Activated T-cell treated with anti-CD3 and anti-CD28 coated beads for 4 hours (primary cell): ENCODE measurements at places on chromosomes 5 and 9.
A peak's percentile ranks its signal among the peaks of the same experiment; 100 is the strongest.

GRCh38 chr5:17951392-17952169, 317.3 kb downstream of the TAF11L14 start:
- no peak for DNase-seq

GRCh38 chr5:75509956-75510355, 1.5 kb downstream of the CERT1 start:
- no peak for DNase-seq

GRCh38 chr5:82538339-82539034, 260.3 kb upstream of the RPS23 start:
- DNase-seq = no peak

- no peak for DNase-seq
Measured at GRCh38 chr9:8456344-8456743, 656.8 kb upstream of the DMAC1 start.

GRCh38 chr5:153490118-153491037, at the start of gene GRIA1:
Gene GRIA1, plus strand, starts transcription at chr5:153490670.
- no peak for DNase-seq

DNA sequence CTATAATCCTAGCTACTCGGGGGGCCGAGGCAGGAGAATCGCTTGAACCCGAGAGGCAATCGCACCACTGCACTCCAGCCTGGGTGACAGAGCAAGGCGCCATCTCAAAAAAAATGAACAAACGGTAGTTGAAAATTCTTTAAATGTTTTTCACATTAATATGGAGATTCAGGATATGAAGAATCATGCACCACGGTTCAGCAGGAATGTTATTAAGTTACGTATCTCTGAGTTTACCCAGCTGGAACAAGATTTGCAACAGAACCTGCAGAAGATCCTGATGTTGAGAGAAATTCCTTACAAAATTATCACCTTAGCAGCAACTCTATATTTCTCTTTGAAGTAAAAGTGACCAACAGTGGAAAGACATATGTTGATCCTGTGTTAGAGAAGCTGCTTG, 10.0 kb downstream of the PCDHGA12 start:
- DNase-seq = no peak

GRCh38 chr5:33867241-33867640, 24.5 kb downstream of the ADAMTS12 start:
- DNase-seq = no peak

- DNase-seq = no peak
Measured at GRCh38 chr5:113170707-113171106, 194.1 kb downstream of the DCP2 start.

GRCh38 chr5:59517926-59518585, 375.5 kb downstream of the PDE4D start:
- DNase-seq = no peak

GRCh38 chr9:22129133-22129532, 120.0 kb upstream of the CDKN2B start:
- DNase-seq = no peak

GRCh38 chr9:137707361-137707760, 88.6 kb downstream of the EHMT1 start:
- no peak for DNase-seq

- no peak for DNase-seq
Measured at GRCh38 chr5:150400316-150401075, 12.2 kb downstream of the CD74 start.

GRCh38 chr9:13735181-13735580, 455.7 kb upstream of the MPDZ start:
- no peak for DNase-seq

DNA sequence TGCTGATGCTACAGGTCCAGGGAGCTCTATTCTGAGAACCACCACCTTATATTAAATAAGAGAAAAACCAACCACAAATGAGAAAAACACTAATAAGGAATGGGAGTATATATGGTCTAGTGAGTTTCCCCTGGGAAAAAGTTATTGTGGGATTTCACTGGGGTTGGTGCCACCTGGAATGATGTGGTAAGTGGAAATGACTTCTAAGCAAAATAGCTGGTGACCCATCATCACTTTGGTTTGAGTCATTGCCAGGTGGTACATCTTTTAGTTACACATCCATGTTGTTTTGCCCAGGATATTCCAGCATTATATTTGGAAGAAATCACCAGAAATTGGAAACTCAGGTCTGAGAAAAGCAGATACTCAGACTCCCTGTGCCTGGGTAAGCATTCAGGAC, 437.3 kb downstream of the DTWD2 start:
- no peak for DNase-seq

GRCh38 chr5:152864447-152864846, 459.4 kb upstream of the NMUR2 start:
- DNase-seq = no peak

GRCh38 chr9:137376386-137376785, 46.6 kb downstream of the EXD3 start:
- DNase-seq = no peak

- DNase-seq = no peak
Measured at GRCh38 chr5:159198063-159199036, 11.0 kb downstream of the RNF145 start.

GRCh38 chr5:168019143-168019542, 272.3 kb upstream of the WWC1 start:
- no peak for DNase-seq

- DNase-seq = no peak
Measured at GRCh38 chr5:54007827-54008777, 302.3 kb downstream of the ARL15 start.

- no peak for DNase-seq
Measured at GRCh38 chr9:88971131-88971960, 19.9 kb upstream of the S1PR3 start.

GRCh38 chr5:115555084-115555633, 10.6 kb upstream of the FEM1C start:
- no peak for DNase-seq

DNA sequence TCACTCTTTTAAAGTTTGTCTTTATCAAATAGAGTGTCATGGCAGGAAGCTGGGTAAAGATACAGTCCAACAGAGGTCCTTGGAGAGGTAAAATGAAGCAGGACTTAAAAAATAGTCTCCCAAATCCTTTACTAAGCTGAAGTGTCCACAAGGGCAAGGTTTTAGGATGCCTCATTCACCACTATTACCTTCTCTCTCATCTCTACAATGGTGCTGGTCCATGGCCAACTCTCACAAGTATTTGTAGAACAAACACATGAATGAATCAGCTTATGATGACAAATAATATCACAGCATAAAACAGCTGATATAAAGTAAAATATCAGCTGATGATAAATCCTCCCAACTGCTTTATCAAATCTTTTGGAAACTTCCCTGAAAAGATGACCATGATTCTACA, 162.3 kb upstream of the ZNF462 start:
- DNase-seq = no peak

DNA sequence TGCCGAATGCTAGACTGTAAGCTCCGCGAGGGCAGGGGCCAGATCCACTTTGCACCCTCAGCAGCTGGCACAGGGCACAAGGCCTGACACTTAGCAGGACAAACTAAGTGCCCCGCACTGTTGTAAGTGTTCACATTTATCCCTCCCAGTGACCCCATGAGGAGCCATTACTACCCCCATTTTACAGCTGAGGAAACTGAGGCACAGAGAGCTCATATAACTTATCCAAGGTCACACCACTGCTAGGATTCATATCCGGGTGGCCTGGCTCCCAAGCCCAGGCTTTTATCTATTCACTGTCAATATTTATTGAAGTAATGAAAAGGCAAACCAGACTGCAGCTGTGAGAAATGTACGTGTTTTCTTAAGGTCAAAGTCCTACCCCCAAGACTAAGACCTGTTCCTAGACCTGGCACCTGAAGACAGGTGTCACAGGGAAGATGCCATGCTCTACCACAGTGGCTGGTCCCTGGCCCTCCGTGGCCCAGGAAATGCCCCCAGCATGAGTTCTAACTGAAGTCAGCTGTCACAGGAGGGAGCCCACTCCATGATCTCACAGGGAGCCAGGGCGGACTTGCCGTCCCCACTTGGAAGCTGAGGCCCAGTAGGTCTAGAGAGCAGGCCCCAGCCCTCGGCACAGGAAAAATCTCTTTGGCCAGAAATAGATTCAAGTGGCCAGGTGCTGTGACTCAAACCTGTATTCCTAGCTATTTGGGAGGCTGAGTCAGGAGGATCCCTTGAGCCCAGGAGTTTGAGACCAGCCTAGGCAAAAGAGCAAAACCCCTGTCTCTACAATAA, 74.7 kb upstream of the IL17B start:
- no peak for DNase-seq

- DNase-seq = no peak
Measured at GRCh38 chr5:150399524-150400211, 13.0 kb downstream of the CD74 start.

DNA sequence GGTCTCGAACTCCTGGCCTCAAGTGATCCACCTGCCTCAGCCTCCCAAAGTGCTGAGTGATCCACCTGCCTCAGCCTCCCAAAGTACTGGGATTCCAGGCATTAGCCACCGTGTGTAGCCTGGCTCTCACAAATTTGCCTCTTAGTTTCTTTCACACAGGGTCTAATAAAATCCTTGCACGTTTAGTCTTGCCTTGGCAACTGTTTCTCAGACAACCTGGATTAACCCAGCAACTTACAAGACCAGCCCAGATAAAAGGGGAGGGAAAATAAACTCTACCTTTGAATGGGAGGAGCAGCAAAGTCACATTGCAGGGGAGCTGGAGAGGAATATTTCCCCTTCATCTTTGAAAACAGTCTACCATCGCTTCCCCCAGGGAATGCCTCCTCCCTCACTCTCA, 29.3 kb upstream of the GNA14 start:
- no peak for DNase-seq

- no peak for DNase-seq
Measured at GRCh38 chr5:159210210-159210661, 883 bp upstream of the RNF145 start.

GRCh38 chr5:89582768-89583339, 699.9 kb upstream of the MEF2C start:
- no peak for DNase-seq

GRCh38 chr9:35161713-35162604, at the start of gene UNC13B:
Gene UNC13B, plus strand, starts transcription at chr9:35162009. Its CDS starts 275 bp downstream, at chr9:35162284.
- peak; percentile 65 for DNase-seq

DNA sequence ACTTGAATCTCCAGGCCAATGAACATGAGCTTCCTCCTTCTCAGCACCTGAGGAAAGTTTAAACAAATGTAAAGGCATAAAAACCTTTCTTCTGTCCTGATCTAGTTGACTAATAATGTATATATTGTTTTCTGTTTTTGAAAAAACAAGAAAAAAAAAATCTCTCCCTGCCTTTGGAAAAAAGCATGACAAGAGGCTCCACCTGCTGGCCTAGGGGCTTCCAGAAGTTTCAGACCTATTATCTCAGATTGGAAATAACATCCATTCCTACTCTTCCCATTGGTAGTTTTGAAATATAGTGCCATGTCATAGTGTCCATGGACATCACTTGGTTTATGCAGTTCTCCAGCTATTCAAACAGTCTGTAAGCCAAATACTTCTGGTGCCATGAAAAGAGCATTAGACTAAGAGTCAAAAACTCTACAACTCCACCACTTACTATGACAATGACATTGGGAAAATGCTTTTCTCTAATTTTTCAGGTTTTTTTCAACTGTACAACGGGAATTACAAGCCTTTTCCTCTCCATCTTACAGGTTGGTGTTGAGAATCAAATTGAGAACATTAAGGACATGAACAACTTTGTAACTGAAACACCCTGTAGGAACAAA, 409.6 kb upstream of the MPDZ start:
- no peak for DNase-seq

DNA sequence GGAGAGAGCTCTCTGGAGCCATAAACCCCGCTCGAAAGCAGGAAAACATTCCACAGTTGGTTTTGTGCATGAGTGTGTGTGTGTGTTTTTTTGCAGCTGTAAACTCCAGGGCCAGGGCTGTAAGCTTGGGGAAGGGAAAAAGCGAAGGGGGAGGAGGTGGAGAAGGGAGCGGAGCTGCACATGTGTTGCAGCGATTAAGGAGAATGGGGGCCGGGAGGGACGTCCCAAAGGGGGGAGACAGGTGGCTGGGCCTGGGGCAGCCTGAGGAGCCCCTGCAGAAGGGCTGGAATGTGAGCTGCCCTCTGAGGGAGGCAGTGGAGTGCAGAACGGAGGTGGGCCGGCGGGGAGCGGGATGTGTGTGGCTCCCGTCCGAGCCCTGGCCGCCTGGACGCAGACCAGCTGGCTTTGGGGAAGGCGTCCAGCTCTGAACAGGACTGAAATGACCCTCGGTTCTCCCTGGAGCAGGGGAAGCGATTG, 2.7 kb upstream of the MYMK start:
- no peak for DNase-seq
